ENCODE measurements at places on chromosomes 12 and 14.

DNA sequence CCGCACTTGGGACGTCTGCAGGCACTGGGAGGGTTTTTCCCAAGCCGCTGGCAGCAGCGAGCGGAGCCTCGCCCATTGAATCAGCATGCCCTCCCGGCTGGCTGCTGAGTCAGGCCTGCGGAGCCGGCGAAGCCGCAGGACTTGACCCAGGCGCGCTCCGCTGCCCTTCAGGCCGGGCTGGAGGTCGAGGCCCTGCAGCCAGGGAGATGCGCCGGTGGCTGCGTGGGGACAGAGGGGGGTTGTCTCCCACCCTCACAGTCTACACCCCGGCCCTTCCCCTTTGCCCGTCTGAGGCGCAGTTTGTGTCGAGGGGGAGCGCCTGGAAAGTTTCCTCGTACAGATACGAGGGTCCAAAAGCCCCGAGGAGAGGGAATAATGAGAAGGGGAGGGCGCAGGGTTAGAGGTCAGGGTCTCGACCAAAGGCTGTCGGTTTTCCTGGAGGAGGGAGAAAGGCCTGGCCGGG is 759 bp upstream of the KLC1 start:
- peak; percentile 52 for DNase-seq

GRCh38 chr14:100408350-100409002 is 85.3 kb downstream of the SLC25A47 start:
- no peak for DNase-seq

DNA sequence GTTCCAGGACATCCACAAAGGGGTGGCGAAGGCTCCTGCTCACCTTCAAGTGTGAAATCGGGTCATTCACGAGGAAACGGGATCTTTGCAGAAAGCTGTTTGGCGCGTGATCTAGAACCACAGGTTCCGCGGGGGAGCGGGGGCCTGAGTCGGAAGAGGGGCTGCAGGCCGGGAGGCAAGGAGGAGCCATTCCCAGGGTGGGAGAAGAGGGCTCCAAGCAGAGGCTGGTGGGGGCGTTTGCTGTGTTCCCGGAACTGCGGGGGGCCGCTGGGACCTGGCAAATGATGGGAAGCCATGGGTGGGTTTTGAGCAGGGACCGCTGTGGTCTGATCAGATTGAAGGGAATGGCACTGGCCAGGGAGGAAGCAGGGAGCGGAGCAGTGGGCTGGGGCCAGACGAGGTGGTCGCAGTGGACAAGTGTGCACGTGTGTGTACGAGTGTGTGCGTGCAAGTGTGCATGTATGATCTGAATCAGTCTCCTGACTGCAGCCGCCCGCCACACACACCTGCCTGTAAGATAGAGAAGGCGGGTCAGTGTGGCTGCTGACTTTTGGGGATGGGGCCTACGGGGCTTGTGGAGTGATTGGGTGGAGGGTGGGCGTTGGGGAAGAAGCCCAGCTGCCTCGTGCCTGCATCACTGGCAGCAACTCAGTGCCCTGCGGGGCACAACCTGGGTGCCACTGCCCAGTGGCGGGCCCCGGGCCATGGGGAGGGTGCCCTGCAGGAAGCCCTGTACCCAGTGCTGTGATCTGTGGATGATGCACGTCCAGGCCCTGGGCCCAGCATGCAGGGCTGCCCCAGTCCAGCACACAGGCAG is 141.9 kb downstream of the KIF26A start:
- DNase-seq, result no peak

DNA sequence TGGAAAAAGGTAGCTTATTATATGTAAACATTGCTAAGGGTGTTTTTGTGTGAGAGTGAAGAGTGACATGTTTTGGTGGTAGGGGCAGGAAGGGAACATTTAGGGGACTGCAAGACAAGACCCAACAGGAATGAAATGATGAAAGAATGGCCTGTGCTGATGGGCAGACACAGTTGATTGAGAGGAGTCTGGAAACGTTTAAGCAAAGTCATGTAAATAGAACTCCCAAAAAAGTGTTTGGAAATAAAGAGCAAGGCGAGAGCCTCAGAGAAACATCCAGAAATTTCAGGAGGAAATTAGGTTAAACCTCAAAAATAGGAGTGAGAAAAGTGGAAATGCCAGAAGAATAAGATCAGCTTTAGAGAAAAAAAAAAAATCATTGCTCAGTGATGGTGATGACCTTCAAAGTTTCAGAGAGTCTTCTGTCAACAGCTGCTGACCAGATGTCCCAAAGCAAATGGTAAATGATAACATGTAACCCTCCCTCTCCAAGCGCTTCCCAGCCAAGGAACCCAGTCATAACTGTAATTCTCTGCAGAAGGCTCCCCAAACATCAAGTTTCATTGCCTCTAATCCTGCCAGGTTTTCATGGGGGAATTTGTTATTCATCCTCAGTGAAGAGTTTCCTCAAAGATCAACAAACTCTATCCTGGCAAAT is 223.2 kb upstream of the FAR2 start:
- DNase-seq, result no peak

DNA sequence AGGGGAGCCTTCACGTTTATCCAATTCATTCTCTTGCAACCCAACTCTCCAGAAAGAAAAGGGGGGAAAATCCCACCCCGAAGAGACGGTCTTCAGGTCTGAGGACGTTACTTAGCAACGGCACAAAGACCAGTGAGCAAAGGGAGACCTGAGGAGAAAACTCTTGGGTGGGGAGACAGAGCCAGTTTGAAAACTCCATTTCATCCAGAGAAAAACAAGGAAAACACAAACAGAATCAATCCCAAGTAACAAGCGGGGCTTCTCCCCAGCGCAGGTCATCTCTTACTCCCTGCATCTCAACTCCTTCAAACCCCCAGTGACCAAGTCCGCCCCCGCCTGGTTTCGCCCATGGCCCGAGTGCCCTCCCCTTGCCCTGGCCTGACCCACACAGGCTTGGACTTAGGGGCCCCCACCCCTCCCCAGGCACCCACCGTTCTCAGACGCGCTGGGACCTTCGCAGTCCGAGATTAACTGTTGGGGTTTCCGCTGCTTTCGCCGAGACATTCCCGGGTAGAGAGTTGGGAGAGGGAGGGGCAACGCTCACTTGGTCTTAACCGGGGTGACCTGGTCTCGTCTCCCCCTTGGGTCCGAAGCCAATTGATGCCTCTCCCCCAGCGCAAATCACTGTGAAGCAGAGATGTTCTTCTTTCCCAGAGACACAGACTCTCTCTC is 10.4 kb upstream of the SALL2 start:
- DNase-seq, result no peak
